ENCODE measurements at places on chromosomes 3 and 15.

DNA sequence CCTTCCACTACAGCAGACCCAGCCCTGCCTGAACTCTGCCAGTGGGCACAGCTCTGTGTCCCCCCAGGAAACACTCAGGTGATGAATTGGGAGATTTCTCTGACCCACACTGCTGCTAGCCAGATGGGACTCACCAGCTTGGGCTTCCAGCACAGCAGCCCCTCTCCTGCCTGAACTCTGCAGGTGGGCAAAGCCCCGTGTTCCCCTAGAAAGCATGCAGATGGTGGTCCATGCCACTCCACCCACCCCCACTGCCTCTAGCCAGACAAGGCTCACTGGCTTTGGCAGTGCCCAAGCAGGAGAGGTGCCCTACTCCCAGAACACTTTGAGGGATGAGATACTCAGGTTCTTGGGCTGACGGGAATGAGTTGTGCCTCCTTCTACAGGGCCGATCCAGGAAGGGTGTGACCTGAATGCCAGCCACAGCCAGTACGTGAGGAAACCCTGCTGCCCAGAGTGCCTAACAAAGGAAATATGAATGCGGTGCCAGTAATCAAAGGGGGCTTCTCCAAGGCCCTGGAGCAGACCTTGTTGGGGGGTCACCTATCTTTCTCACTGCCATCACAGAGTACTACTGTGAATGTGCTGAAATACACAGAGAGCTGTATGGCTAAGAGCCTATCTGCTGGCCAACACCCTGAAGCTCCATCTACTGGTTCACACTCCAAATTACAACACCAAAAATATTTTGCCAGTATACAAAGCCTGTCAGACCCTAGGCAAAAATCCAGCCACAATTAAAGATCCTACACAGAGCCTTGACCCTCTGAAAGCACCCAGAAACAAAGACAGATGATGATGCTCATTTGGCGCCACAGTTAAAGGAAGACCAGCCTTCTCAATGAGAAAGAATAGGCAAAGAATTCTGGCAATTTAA is 61.9 kb downstream of the BTLA start:
- DNase-seq = no peak

DNA sequence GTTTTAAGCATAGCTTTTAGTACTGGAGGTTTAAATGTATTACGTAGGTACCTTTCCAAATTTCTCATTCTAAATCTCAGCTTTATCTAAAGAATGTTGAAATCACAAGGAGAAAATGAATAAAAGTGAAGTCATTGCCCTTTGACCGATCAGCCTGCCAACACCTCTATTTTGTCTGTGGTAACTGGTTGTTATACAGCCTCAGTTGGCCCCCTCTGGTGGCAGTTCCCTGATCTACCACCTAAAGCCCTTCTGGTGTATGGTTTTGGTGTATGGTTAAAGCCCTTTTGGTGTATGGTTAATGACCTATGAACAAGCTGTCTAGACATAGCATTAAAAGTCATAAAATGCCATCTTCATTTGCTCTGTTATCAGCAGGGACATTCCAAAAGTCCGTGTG is 378.2 kb upstream of the AZI2 start:
- DNase-seq = no peak

GRCh38 chr15:99980752-99981151 is 247.5 kb upstream of the LYSMD4 start:
- DNase-seq = no peak

- DNase-seq = no peak
These were observed 187.3 kb upstream of the CFAP20DC start for GRCh38 chr3:59237121-59237520.

GRCh38 chr15:29969562-29970401 is 113.0 kb upstream of the GOLGA8J start:
- no peak for DNase-seq

GRCh38 chr15:83504365-83504764 is 57.2 kb downstream of the SH3GL3 start:
- no peak for DNase-seq

- no peak for DNase-seq
These were observed 2.5 kb downstream of the CCDC71 start for GRCh38 chr3:49163609-49164008.

All from naive thymus-derived CD8-positive, alpha-beta T cell (primary cell).